NCI-H82 (cell line): ENCODE measurements at places on chromosomes 16 and 17.
A peak's percentile ranks its signal among the peaks of the same experiment; 100 is the strongest.

DNA sequence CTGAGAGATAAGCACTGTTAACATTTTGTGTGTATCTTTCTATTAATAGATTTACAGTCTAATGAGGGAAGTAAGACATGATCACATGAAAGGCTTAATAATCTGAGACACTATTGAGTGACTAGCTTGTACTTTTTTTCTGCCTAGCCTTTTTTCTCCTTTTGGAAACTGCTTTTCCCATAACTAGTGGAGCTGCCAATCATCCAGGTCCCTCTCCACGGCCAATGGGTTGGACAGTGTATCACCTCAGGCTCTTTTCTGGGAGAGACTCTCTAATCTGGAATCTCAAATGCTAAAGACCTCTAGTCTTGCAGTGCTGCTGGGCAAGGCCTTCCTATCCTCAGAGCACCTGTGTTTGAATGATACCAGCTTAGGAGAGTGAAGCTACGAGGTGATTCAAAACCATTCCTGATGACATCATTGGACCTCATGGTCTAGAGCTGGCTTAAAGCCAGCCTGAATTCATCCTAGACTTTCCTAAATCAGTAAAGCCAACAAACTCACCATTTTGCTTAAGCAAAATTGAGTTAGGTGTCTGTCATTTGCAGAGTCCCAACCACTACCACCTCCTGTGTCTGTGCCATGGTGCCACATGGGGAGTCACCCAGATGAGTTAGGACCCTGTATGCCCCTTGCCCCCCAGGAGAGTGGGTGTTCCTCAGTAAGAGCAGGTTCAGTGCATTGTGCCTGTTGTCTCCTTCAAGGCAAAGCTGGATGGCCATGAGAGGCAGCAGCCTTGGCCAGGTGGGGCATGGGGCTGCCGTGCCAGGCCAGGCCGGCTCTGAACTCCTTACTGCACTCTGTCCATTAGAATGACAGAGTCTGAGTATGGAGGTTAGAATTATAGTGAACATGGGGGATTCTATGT is 62.9 kb downstream of the SPECC1 start:
- no peak for DNase-seq

GRCh38 chr17:58344047-58344790 is 7.8 kb downstream of the SUPT4H1 start:
- no peak for DNase-seq

DNA sequence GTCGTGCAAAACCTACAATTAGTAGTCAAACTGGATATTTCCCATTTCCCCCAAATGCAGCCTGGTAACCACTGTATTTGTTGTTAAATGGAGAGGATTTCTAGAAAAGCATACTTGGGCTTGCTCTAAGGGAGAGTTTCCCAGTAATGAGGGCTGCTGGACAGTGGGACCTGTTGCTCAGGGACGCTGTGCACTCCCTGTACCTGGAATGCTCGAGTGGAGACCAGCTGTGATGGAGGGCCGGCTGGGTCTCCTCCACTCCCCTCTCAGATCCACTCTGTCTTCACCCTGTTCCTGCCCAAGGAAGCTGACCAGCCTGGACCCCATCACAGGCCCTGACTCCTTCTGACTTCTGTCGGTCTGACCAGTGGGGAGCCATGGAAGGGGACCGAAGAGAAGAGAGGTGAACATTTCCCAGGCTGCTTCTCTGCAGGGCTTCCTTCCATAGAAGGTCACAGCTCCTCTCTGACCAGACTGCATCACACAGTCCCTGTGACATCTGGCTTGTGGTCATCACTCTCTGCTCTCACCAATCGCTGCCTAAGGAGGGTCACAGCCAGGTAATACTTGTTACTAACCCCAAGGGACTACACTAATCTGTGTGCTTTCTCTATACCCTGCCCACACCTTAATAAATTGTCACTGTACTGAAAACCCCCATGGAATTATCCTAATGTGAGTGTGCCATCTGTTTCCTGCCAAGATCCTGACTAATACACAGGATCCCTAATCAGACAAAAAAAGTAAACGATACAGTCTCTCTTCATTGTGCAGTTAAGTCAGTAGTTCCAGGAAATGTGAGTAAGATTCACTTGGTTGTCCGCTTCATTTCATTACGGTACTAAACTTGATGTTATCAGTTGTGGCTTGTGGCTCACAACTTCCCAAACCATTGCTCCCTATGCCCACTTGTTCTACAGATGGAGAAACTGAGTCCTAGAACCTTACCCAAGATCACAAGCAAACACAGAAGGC is 102.4 kb downstream of the CCT6B start:
- DNase-seq: peak; percentile 96

- no peak for DNase-seq
These were observed 3.3 kb upstream of the VAC14 start for GRCh38 chr16:70804153-70804733.

DNA sequence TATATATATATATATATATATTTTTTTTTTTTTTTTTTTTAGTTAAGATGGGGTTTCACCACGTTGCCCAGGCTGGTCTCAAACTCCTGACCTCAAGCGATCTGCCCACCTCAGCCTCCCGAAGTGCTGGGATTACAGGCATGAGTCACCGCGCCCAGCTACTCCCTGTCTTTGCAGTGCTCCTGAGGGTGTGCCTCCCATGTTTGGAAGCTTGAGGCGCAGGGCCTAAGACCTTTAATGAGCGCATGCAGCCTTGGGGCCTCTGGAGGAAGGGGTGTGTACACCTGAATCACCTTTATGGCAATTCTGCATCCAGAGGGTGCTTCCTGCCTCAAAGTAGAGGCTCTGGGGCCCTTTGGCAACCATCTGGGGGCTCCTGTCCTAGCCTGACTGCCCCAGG is 219.4 kb upstream of the CIBAR2 start:
- no peak for DNase-seq

DNA sequence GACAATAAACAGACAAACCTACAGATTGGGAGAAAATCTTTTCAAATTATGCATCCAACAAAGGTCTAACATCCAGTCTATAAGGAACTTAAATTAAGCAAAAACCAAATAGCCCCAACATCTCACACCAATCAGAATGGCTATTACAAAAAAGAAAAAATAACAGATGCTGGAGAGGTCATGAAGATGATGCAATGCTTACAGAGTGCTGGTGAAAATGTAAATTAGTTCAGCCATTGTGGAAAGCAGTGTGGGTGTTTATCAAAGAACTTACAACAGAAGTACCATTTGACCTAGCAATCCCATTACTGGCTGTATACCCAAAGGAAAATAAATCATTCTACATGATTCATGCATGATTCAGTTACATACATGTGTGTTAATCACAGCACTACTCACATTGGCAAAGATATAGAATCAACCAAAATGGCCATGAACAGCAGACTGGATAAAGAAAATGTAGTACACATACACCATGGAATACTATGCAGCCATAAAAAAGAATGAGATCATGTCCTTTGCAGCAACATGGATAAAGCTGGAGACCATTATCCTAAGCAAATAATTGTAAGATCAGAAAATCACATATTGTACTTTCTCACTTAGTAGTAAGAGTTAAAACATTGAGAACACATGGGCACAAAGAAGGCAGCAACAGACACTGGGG is 223.9 kb upstream of the WSB1 start:
- DNase-seq: no peak

GRCh38 chr16:424623-425081 is 797 bp upstream of the RAB11FIP3 start:
- peak; percentile 40 for DNase-seq

GRCh38 chr17:27430882-27431491 is 25.3 kb upstream of the KSR1 start:
- peak; percentile 70 for DNase-seq

DNA sequence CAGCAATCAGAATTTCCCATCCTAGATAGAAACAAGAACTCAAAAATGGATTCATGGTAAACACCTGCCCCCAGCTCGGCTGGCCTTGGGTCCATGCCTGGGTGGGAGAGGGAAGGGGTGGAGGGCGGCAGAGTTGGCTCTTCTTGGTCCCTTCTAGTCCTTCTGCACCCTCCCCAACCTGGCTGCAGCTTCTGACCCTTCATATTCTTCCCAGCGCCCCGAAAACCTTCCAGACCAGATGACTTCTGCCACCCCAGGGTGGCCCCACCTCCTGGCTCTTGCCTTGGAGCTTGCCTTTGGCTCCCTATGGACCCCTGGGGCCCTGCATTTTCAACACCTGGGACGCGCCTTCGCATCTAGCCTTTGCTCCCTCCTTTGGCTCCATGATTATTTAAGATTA is 5.4 kb upstream of the GJD3 start:
- DNase-seq: no peak

- no peak for DNase-seq
These were observed 223.3 kb downstream of the IRX3 start for GRCh38 chr16:54063279-54063773.

- DNase-seq: no peak
These were observed 216.5 kb downstream of the NTN1 start for GRCh38 chr17:9237661-9238301.

DNA sequence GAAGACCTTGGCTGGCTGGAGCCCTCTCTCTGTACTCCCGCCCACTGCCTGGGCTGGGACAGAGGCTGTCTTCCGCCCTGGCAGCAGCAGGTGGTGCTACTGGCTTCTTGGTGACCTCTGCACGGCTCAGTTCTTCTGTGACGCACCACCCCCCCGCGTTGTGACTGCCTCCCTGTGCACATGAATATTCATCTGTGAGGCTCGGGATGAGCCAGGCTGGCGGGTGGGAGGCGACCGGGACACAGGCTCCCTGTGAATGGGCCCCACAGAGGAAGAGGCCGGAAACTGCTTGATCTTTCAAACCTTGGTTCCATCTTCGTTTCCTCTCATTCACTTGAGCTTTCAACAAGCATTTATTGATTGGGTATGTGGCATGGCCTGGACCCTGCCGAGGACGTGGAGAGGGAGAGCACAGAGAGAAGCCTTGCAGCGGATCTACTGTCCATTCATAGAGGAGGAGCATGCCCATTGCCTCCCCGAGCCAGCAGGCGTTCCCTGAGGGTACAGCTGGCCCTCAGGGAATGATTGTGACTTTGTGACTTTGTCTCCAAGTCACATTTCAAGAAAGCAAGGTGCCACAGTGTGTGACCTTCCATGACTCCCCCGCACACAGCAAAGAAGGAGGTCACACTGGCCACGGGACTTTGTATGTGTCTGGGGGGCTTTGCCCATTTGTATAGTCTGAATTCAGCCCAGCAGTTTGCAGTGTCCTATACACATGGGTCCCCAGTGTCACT is 45.0 kb downstream of the B9D1 start:
- DNase-seq: peak; percentile 98
